Chondrocyte (in vitro differentiated cells): ENCODE measurements at places on chromosomes 6 and 20. TPM values are rescaled to one million over a fixed set of nuclear protein-coding genes. Genes with fewer than 3 reads are reported as not detected.

DNA sequence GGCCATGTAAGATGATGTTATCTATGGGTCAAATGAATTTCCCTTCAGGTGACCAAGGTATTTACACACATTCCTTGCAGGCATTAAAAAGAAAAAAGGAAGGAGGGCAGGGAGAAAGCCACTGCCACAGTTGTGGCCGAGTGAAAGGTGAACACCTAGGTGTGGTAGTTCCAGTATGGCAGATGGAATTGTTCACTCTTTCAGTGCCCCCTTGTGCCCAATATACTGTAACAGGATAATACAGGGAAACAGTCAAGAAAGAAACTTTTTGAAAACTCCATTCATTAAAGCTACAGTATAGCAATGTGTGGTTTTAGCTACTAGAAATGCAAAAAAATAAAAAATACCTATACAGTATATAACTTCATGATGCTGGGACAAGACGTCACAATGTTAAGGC is 52.1 kb downstream of the BMP2 start:
- DNase-seq = no peak
- no peaks in the 10 kb centered on the region for H3K36me3 ChIP-seq
- H3K4me1 ChIP-seq = no peaks in the 10 kb centered on the region
- peaks cover 26% of the 10 kb centered on the region for H3K27me3 ChIP-seq
- no peak overlapping the region for H3K27ac ChIP-seq

- no peak overlapping the region for H3K27ac ChIP-seq
- no peaks in the 10 kb centered on the region for H3K36me3 ChIP-seq
- no peak overlapping the region for H3K4me3 ChIP-seq
- peaks cover 8% of the 10 kb centered on the region for H3K4me1 ChIP-seq
- DNase-seq = no peak
Measured at GRCh38 chr6:157614026-157614568, 208.9 kb upstream of the SNX9 start.

The EDN3 gene
- total RNA-seq = 0.55 to 0.59 TPM in 2 of 3 replicates, not detected in the other

The GSTA2 gene
- not detected in 3 replicates for total RNA-seq
